Stimulated activated CD4-positive, alpha-beta T cell treated with anti-CD3 and anti-CD28 coated beads, Interleukin-1b, Interleukin-23, amount 100 ng/mL, for 1 hour (primary cell): ENCODE measurements at places on chromosomes 4 and X.

DNA sequence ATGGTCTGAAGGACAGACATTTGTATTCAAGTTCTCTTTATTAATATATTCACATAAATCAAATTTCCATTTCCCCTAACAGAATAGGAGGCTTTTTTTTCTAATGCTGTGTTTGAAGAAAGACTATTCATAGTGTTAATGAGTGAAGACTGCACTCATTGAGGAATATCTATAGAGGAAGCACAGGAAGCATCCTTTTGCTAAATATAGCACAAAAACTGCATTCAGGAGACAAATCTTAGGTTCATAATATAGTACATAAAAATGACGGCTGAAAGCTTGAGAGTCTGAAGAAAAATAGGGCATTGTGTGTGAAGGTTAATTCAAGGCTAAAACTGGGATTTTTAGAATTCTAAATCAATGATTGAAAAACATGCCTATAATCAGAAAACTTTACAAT is 50.4 kb upstream of the ANKRD50 start:
- no peak for DNase-seq

DNA sequence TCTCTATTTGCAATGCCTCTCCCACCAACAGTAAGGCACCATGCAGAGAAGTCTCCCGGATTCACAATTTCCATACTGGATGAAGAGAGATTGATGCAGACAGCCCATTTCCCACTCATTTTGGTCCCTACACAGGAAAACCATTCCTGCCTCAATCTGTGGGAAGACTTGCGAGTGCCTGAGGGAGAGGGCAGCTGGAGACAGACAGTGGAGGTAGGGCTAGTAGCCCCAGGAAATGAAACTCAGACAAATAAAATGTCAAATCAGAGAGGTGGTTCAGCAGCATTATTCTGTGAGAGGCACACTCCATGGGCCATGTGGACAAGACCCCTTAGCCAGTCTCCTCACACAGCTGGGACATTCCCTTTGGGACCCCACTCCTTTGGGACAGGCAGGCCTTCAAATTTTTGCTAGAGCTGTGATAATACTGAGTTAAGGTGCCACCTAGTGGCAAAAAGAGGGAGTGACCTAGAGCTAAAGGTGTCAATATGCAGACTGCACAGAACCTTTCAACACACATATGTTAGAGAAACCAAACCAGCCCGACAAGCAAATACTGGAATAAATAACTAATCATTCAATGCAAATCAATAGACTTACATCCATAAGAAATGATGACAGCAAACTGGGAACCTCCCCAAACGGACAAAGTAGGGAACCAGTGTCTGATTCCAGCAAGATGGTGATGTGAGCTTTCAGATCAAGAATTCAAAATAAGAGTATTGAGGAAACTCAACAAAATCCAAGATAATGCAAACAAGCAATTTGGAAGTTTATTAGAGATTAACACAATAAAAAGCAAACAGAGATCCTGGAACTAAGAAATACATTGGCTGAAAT is 1865.3 kb upstream of the AGA start:
- DNase-seq: no peak

- DNase-seq: no peak
These were observed 36.0 kb downstream of the ADGRG2 start for GRCh38 chrX:19086102-19086772.

DNA sequence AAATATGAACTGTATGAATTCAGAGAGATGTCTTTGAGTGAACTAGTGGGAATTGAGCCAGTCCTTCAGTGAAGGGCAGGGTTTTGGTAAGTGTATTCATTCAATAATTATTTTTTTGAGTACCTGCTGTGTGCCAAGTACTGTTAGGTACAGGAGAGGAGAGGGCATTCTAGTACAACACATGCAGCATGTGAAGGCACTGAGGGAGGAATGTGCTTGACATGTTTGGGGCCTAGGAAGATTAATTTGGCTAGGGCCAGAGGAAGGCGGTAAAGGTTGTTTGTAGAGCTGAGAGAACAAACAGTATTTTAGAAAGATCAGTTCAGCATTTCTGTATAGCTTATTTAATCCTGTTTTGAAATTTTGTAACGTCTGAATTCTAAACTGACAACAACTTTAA is 27.8 kb downstream of the APOOL start:
- DNase-seq: no peak

GRCh38 chr4:62490635-62491034 is 1290.5 kb downstream of the ADGRL3 start:
- no peak for DNase-seq

DNA sequence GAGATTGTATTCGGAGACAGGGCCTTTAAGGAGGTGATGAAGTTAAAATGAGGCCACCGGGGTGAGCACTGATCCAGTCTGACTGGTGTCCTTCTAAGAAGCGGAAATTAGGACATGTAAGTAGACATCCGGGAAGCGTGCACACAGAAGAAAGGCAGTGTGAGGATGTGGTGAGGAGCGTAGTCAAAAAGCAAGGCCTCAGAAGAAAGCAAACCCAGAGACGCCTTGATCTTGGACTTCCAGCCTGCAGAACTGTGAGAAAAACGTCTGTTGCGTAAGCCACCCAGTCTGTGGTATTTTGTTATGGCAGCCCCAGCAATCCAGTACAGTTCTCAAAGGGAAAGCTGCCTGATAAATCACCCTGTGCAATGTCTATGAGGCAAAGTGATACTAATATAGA is 153.5 kb downstream of the KCNIP4 start:
- no peak for DNase-seq

- no peak for DNase-seq
These were observed 169.8 kb downstream of the BTC start for GRCh38 chr4:74624351-74625151.

GRCh38 chr4:76488455-76488854 is 53.4 kb downstream of the SHROOM3 start:
- no peak for DNase-seq

DNA sequence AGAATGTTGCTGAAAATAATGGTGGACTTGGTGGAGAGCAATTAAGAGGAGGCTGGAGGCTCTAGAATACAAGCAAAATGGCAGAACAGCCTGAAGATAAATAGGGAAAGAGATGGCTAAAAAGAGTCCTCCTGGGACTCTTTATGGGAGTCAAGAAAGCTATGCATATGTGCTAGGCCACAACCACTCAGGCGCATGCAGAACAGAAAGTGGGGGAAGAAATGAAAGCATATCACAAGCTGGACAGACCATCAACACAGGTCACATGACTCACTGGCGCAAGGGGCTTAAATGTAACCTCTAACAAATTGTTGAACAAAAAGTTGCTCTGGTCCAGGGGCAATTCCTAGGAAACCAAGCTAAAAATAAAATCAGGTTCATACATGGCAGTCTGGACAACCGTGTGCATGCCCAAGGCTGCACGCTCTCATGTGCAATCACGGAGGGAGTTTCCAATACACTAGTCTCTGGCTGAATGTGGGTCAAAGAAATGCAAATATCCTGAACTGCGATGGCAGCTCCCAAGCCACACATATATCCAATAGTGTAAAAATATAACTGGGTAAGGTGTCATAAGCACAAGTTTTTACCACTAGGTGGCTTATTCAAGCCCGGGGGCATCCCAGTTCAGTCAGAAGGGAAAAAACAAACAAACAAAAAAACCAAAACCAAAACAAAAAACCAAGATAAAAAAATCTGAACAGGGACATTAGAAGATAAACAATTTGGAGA is 45.4 kb downstream of the ZNF711 start:
- no peak for DNase-seq

- DNase-seq: no peak
These were observed 32.5 kb downstream of the SULT1B1 start for GRCh38 chr4:69727926-69728325.

GRCh38 chr4:157363360-157363759 is 142.8 kb downstream of the GRIA2 start:
- no peak for DNase-seq

DNA sequence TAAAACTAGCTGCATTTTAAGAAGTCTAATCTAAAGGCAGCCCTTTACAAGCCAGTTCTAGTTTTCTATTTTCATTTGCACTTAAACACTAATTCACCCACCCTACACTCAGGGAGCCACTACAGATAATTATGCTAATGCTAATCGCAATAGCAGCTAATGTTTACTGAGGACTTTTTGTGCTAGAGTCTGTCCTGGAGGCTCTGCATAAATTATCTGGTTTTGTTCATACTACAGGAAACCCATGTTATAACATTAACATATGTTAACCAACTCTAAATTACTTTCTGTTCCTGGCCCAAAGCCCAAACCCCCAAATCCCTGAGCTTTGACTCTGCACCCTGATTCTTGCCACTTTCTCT is 480 bp upstream of the RADX start:
- DNase-seq: no peak

DNA sequence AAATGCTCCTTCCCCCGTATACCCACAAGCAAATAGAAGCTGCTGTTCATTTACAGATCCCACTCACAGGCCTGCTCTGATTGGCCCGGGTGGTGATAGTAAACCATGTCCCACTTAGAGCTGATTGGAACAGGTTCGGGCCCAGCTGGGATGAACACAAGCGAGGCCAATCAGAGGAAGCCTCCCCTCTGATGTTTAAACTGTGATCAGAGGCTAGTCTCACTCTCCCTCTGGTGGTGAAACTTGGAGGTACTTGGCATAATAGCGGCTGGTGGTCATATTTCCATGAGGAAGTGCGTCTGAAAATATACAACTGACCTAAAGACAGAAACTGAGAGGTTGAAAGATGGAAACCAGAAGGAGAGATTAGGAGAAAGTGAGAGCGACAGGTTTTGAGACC is 51.5 kb upstream of the TRPC3 start:
- no peak for DNase-seq

DNA sequence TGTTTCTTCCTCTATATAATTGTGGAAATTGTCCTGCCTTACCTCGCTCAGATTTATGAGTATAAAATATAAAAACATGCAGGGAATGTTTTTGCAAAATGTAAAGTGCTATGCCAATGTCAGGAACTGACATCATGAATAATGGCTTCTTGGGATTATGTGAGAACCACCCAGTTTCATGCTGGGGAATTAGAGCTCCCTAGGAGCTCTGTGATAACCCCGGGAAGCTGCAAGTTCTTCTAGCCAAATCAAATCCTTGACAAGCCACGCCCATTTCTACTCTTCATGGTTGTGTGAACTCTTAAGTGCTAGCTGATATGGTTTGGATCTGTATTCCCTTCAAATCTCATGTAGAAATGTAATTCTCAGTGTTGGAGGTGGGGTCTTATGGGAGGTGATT is 85.9 kb upstream of the PAK3 start:
- DNase-seq: no peak

DNA sequence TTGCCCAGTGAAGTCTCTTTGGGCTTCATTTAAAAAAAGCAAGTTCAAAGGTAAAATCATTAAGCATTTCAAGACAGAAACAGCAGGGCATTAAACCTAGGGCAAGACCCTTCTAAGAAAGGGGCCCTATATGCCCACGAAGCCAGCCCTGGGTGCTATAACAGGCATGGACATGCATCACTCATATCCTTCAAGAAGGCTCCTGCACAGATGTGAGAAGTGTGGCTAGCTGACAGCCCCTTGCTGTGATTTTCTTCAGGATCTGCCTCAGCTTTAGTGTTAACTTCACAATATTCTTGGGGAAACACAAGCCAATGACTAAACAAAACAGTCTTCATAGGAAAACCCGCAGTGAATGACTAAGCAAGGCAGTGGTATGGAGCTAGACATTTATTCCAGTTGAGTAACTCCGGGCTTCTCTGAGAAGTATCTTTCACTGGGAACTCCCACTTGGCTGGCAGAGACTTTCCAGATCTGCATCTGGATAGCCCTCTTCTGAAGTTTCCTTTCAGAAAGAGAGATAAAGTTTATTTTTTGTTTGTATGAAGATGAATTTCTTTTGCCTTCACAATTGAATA is 11.9 kb upstream of the MAOA start:
- DNase-seq: no peak

DNA sequence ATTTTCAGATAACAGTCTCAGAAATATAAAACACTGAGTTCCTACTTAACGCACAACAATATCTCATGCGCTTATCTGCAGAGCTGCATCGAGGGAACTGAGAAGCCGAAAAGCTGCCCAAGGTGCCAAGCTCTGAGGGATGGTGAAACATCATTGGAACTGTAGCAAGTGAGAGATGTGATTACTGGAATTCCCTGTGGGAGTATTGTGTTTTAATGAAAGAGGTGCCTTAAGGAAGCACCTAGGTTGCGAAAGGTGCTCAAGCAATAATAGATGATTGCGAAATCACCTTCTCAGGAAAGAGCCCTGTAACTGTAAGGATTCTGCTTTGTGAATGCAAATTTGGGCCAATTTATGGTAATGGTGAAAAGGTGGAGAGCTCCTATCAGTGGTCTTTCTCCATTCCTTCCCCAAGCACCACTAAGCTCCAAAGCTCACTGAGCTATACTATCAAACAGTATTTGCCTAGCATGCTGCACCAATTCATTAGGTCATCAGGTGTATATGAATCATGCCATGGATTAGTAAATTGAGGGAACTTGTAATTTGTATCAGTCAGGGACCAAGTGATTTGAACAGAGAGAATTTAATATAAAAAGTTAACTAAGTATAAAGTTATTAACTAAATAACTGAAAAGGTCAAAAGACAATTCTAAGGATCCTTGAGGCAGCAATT is 59.0 kb upstream of the ATP8A1 start:
- DNase-seq: no peak

- no peak for DNase-seq
These were observed 554 bp downstream of the KLHL15 start for GRCh38 chrX:24026432-24026831.

DNA sequence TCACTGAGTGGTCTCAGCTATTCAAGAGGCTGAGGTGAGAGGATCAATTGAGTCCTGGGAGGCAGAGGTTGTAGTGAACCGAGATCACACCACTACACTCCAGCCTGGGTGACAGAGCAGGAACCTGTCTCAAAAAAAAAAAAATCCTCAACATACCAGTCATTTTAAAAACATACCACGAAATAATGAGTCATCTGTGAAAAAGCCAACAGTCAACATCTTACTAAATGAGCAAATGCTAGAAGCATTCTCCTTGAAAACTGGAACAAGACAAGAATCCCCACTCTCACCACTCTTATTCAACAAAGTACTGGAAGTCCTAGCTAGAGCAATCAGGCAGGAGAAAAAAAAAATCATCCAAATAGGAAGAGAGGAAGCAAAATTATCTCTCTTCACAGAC is 104.0 kb upstream of the ARHGEF9 start:
- DNase-seq: no peak

- no peak for DNase-seq
These were observed 661.2 kb upstream of the TENM3 start for GRCh38 chr4:181581983-181582382.

GRCh38 chr4:67674098-67674497 is 26.9 kb downstream of the UBA6 start:
- no peak for DNase-seq

DNA sequence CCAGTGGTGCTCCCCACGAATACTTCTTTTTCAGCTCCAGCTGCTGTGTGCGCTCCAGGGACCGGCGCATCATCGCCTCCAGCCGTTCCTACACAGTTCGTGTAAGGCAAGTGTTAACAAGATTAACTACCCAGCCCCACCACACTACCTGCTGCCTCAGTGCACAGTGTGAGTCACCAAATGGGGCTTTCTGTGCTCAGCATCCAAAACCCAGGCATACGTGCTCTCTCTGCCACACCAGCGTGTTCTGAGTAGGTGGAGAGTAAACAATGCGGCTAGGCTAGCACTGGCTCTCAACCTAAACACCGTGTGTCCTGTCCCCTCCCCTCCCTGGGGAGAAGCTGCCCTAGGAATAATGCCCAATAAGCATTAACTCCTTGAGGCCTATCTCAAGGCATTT is 60.0 kb downstream of the MAP7D2 start:
- DNase-seq: no peak
